Epithelial cell of alveolus of lung (primary cell): ENCODE measurements at places on chromosomes 5 and 9. TPM values are rescaled to one million over a fixed set of nuclear protein-coding genes. Genes with fewer than 3 reads are reported as not detected.

RECK gene
- 8.9 and 15.7 TPM in 2 replicates for total RNA-seq

OR1J2 gene
- total RNA-seq, result not detected in 2 replicates

PCDHB7 gene
- under 0.01 and 1.9 TPM in 2 replicates for total RNA-seq

PAEP gene
- total RNA-seq, result 0.65 TPM in 1 of 2 replicates, not detected in the other

RNF183 gene
- not detected in 2 replicates for total RNA-seq

LCNL1 gene
- 1.9 TPM in 1 of 2 replicates, not detected in the other for total RNA-seq

SLC6A3 gene
- total RNA-seq, result not detected in 2 replicates

ISL1 gene
- not detected in 2 replicates for total RNA-seq

DPYSL3 gene
- total RNA-seq, result 22.3 and 151 TPM in 2 replicates

C9 gene
- not detected in 2 replicates for total RNA-seq

PCDHAC2 gene
- 0.39 TPM in 1 of 2 replicates, not detected in the other for total RNA-seq

INSL4 gene
- total RNA-seq, result not detected in 2 replicates

CTNND2 gene
- not detected in 2 replicates for total RNA-seq

SMIM32 gene
- 0.16 TPM in 1 of 2 replicates, not detected in the other for total RNA-seq

C9orf78 gene
- total RNA-seq, result 26.8 and 34.7 TPM in 2 replicates

CBY3 gene
- not detected in 2 replicates for total RNA-seq
